ENCODE measurements at places on chromosomes 3 and 15. TPM values are rescaled to one million over a fixed set of nuclear protein-coding genes. Genes with fewer than 3 reads are reported as not detected.

- no peak for DNase-seq
Observed at GRCh38 chr3:71372911-71373637, 210.5 kb downstream of the FOXP1 start.

SLC51B gene
- total RNA-seq: not detected

- DNase-seq: no peak
Observed at GRCh38 chr15:70066447-70066846, 31.3 kb downstream of the TLE3 start.

NPAP1 gene
- total RNA-seq: 1.5 TPM

DNA sequence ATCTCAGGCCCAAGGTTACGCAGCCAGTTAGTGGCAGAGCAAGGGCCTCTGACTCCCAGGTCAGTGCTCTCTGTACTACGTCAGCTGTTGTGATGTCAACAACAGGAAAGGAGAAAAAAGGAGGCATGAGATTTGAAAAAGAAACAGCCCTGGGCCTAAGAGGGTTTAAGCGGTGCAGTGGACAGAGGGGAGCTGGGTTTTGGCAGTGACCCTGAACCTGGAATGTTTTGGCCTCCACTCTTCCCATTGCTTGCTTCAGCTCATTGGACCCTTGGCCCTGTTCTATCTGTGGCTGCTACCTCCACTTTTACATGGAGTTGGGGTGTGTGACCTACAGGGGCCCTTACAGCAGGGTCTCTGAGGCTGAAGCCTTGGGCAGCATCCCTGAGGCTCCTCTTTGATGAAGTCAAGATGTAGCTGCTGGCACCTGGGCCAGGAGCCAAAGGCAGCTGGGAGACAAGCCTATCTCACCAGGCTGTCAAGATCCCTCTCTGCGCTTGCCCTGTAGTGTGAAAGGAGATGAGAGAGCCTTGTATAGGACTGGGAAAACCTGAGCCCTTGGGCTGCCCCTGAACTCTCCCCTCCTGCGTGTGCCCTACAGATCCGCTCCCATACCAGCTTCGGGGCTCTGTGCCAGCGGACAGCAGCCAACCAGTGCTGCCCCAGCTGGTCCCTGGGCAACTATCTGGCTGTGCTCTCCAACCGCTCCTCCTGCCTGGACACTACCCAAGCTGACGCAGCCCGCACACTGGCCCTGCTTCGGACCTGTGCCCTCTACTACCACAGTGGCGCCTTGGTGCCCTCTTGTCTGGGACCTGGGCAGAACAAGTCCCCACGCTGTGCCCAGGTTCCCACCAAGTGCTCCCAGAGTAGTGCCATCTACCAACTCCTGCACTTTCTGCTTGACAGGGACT, 8.7 kb downstream of the DISP2 start:
- peak; percentile 83 for DNase-seq

GRCh38 chr3:58575971-58576652, 1.1 kb downstream of the FAM107A start:
- DNase-seq: no peak

DNA sequence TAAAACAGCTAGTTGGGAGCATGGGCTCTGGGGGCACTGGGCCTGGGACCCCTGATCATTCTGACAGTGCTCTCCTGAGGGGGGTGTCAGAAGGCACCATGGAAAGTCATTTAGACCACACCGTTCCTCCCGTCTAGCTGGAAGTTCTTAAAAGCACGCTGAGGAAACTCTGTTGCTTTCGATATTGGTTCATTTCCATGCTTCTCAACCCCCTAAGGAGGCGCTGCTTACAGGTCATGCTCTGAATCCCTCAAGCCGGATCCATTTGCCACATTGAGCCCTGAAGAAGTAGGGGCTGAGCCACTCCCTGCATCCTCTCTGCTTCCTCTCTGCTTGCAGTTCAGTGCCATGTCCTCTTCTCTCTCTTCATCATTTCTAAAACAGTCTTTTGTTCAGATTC, 187.2 kb downstream of the CACNA2D3 start:
- DNase-seq: no peak

IL17RE gene
- 1.5 TPM for total RNA-seq

GUCA1C gene
- not detected for total RNA-seq

GRCh38 chr3:48555231-48555948, 1.2 kb downstream of the PFKFB4 start:
- DNase-seq: no peak

DNA sequence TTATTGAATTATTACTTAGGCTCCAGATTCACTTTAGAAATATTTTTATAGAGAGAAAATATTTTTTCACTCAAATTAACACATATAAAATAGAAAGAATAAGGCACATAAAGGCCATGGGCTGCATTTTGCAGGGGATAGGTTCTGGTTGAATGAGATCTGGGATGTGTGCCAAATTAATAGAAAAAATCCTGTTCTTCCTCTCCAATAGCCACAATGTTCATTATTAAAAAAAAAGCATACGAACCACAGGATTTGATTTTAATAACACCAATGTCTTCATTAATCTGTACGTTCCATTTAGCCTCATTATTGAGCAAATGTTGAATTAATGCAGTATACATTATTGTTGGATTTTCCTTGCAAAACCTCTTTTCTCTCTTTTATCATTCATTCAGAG, 622.8 kb upstream of the AGTR1 start:
- no peak for DNase-seq

BFSP2 gene
- total RNA-seq: not detected

DNA sequence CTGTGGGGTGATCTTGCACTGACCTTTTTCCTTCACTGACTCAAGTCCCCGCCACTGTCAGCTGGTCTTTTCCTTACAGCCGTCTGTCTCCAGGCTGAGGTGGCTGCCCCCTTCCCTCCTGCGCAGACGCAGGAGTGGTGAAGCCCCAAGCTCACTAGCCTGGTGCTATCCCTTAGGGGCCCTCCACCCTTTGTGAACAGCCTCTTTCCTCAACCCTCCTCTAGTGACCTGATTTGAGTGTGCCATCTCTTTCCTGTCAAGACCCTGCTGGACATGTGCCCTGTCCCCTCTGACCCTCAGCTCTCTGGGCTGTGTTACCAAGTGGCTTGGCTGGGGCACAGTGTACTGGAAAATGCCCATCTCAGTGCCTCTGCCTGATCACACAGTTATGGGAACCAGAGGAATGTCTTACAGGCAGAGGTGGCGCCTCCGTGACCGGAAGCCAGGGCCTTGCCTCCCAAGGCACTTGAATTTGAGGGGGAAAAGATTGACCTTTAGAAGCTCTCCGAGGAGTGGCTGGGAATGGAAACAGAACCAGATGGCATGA, 8.7 kb downstream of the KBTBD13 start:
- no peak for DNase-seq

DNA sequence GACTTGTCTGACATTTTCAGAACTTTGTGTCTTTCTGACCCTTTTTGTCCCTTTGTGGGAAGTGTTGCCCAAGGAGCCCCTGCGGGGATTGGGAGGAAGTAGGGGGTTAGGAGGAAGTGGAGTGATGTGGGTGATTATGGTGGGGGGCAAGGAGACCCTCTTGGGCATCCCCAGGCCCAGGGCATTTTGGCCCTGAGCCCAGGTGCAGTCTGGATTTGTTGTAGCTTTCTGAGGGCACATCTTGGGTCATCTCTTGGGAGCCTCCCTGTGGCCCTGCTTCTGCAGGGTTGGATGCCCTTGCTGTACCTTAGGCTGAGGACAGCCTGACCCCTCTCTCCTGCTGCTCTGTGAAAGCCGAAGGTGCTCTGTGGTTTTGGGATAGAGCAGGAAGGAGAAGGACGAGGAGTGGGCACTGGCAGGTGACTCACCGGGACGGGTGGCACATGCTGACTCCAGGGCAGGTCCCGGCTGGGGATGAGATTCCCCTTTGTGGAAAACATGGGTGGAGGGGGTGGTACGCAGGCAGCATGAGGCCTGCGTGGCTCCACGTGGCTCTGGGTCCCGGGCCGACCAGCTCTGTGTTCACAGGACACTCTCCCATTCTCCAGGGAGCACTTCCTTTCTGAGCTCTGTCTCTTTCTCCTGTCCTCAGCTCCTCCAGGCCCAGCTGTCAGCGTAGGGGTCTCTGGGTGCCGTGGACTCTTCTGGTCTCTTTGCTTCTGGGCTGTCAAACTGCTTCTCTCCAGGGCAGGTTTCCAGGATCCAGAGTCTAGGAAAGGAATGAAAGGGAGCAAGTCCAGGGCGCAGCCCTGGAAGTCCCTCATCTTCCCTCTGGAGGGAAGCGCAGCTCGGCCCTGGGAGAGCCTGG, 11.8 kb downstream of the CD276 start:
- no peak for DNase-seq

- DNase-seq: no peak
Observed at GRCh38 chr3:56001537-56001936, 466.7 kb downstream of the ERC2 start.

GRCh38 chr15:69613182-69613581, 160.6 kb downstream of the RPLP1 start:
- DNase-seq: no peak

GRCh38 chr3:196236223-196236622, 19.9 kb downstream of the SLC51A start:
- no peak for DNase-seq

DNA sequence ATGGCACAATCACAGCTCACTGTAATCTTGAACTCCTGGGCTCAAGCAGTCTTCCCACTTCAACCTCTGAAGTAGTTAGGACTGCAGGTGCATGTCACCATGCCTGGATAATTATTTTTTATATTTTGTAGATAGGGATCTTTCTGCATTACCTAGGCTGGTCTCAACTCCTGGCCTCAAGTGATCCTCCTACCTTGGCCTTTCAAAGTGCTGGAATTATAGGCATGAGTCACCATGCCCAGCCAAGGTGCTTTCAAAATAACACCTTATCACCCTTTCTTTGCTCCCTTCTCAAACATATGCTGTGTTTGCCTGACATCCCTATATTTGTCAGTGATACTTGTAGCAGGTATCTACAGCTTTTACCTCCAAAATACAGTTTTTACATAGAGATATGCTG, 242.0 kb upstream of the ARRDC4 start:
- no peak for DNase-seq

All from dorsolateral prefrontal cortex (tissue), 122 donors.